ENCODE measurements at places on chromosomes 2 and 18.
A peak's percentile ranks its signal among the peaks of the same experiment; 100 is the strongest.

DNA sequence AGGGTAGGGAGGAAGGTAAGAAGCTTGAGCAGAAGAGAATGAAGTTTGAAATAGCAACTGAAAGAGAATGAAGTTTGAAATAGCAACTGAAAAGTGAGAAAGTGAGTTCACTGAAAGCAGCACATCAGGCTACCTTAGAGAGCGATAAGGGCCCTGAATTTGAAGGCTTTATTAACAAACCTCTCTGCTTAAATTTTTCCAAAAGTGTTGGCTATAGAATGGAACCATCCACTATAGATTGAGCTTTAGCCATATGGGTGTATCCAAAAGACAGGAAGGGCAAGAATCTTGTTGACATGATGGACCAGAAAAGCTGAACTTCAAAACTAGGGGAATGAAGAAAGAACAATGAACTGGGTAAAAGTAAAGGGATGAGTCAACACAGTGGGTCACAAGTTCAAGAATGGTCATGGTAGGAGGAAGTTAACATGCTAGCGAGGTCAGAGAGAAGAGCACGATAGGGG lies 122.5 kb downstream of the ASXL3 start:
- DNase-seq: no peak

DNA sequence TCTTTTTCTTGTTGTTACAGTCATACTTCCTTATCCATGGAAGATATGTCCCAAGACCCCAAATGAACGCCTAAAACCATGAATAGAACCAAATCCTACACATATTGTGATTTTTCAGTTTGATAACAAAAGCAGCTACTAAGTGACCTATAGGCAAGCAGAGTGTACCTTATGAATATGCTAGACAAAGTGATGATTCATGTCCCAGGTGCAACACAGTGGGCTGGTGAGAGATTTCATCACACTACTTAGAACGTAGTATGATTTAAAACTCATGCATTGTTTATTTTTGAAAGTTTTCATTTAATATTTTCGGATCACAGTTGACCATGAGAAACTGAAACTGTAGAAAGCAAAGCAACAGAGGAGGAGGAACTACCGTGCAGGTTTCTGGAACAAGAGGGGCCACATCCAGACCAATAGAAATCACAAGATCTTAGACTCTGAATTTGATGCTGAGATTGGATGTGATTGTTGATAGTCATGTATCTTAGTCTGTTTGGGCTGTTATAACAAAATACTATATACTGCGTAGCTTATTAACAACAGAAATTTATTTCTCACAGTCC lies 470.8 kb upstream of the VRK2 start:
- DNase-seq: no peak

GRCh38 chr2:18378020-18378653 lies 182.3 kb downstream of the RDH14 start:
- peak; percentile 13 for DNase-seq

- DNase-seq: no peak
Measured at GRCh38 chr2:207828361-207829057, 58.8 kb upstream of the FZD5 start.

DNA sequence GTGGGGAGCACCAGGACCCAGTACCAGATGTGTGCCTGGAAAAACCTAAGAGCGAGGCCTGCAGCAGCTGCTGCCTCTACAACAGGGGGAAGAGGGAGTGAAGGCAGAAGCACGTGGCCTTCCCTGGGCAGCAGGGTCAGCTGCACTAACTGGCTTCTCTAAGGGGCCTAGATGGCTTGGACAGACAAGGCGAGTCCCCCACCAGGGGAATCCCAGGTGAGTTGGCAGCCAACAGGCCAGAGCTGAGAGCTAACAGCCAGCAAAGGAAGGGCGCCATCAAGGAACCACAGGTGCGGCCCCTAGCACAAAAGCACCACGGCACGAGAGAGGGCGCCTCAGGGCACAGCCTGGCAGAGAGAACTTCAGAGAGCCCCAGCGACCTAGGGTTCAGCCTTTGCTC lies 19.8 kb upstream of the MAL start:
- DNase-seq: no peak

- no peak for DNase-seq
Measured at GRCh38 chr2:4662161-4662779, 958.9 kb downstream of the DCDC2C start.

DNA sequence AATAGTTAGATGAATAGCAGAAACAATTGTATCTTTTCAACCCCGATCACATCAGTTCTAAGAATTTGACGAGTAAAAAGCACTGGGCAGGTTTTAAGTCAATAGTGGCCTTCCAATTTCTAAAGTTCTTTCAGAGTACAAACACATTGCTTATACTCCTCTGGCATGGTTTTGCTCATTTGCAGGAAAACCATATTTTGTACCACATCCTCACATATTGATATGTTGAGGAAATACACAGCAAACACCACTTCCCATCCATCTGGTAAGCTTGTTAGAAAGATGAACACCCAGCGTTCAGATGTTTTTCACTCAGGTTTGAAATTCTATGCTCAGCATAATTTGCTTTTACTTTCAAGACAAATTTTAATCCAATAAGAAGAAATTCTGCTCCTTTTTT lies 344.6 kb upstream of the ACVR2A start:
- no peak for DNase-seq

- DNase-seq: no peak
Measured at GRCh38 chr2:46008091-46008870, 288.9 kb upstream of the EPAS1 start.

DNA sequence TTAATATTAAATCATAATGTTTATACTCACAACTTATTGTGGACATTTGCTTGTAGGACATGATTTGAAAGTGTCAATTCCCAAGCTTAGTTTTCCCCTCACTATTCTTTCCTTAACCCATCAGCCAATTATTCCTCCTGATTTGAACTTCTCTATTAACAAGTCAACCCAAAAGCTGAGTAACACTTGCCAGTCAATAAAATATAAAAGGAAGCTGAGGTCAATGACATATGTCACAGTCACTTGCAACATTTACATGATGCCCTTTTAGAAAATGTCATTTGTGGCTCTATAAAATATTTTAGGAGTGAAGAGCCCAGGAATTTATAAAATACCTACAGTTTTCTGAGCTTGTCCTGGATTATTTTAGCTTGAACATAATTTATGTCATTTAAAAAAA lies 7.2 kb downstream of the CCDC68 start:
- DNase-seq: no peak

GRCh38 chr2:72325592-72326422 lies 178.1 kb upstream of the CYP26B1 start:
- DNase-seq: no peak

DNA sequence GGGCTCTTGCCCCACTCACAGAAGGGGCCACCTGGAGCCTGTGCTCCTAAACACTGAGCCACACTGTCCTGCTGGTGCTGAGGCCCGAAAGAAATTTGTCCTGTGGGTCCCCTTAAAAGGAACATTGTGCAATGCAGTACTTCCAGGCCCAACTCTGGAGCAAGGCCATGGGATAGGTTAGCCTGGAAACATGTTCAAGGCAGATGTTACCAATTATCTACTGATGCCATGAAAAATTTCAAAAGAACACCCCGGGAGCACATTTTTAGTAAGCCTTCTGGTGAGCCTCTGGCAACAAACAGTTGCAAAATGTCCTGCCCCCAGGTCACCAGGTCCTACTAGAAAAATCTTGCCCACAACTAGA lies 12.3 kb upstream of the PTMA start:
- no peak for DNase-seq

GRCh38 chr2:31203916-31204315 lies 13.4 kb downstream of the CAPN14 start:
- no peak for DNase-seq

DNA sequence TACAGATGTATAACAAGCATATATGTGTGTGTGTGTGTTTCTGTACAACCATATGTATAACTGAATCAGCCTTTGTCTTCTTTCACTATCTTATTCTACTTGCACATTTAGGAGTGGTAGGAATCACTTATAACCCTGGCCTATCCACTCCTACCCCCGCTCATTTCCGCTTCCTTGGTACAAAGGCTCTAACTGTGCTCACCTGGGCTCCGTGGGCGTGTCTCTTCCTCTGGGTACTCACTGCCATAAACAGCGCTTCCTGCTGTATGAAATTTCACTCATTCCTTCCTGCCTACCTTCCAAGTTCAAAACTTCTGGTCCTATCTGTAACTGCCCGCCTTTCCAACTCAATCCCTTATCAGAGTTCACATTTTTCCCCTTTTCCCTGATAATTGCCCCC lies 815.5 kb downstream of the EPHA4 start:
- no peak for DNase-seq

DNA sequence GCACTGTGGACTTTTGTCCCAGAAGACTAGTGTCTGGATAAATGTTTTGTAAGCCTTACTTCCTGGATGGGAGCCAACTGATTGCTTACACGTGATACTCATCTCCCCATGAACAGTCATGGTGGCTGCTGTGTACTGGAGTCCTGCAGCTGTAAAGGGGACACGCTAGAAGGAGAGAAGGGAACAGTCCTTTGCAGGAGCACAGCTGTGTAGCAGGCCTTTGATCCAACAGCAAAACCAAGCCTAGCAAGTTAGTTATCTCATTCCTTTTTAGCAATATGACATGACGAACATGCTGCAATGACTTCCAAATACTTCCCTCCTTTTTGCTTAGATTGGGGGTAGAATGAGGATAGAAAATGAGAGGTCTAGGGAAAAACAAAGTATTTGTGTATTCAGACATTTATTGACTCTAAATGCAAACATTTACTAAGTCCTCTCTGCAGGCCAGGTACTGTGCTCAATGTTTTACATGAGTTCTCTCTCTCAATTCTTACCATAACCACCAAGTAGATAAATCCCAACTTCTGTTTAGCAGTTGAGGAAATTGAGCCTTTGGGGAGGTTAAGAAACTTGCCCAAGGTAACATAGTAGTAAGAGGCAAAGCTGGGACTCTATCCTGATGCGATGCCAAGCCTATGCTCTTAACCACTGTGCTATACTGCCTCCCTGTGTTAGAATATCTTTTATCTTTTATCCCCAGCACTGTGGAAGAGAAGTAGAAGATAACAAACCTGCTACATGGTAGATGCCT lies 55.4 kb upstream of the CD28 start:
- DNase-seq: no peak

DNA sequence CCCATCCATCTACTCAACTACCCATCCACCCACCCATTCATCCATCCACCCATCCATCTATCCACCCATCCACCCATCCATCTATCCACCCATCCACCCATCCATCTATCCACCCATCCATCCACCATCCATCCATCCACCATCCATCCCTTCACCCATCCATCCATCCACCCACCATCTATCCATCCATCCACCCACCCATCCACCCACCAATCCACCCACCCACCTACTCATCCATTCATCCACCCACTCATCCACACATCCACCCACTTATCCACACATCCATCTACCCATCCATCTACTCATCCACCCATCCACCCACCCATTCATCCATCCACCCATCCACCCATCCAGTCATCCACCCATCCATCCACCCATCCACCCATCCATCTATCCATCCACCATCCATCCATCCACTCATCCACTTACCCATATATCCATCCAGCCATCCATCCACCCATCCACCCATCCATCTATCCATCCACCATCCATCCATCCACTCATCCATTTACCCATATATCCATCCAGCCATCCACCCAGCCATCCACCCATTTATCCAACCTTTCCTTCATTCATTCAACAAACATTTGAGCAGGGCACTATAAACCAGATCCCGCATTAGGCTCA lies 2.1 kb upstream of the NGEF start:
- no peak for DNase-seq

GRCh38 chr2:220510668-220511067 lies 883.2 kb downstream of the SLC4A3 start:
- DNase-seq: no peak

GRCh38 chr2:45699032-45699658 lies 47.7 kb downstream of the PRKCE start:
- no peak for DNase-seq

- no peak for DNase-seq
Measured at GRCh38 chr2:178331474-178332432, 119.2 kb downstream of the PRKRA start.

- DNase-seq: no peak
Measured at GRCh38 chr2:68925295-68925896, 27.3 kb downstream of the GKN2 start.

DNA sequence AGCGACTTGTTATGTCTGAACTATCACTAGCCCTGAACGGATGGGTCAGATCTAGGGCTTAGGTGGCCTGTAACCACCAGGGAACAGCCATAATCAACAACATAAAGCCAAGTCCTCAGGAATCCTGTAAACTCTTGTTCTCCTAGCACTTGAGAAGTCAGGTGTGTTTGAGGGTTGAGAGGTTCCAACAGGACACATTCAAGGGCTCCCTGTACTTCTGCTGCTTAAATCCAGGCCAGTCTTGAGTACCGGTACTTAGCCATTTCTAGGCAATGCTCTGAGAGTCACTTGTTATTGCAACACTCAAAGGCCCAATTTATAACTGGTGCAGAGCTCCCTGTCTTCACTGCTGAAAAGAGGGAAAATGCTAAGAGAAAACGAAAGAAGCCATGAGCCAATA lies 21.6 kb upstream of the SLC40A1 start:
- no peak for DNase-seq

DNA sequence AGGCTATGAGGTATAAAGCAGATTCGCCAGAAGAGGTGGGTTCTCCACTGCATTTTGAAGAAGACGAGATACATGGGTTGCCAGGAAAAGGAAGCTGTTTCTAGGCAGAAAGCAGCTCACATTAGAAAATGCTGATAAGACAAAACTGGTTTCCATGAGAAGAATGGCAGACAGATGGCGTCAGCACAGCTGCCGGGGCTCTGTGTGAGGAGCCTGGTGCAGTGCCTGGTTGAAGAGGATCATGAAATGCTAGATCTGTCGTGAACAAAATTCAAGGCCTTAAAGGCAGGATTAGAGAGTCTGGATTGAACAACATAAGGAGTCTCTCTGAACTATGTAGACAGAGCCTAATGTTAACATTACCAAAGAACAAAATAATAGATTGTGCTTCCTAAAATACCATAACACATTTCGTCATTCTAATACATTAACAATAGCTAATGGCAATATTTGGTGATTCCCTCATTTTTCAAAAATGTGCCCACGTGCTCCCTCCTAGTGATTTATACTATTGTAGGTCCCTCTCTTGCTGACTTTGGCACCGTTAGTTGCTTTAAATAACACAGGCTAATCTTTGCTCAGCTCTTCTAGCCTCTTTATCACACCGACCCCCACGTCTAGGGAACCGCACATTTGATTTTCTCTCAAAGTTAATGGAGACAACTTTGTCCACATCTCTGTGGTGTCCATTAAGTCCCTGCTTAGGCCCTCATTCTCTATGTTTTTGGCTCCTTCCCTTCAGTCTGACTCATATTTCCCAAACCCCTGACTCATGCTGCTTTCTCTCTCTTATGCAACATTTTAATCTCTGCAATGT lies 38.2 kb downstream of the EFEMP1 start:
- peak; percentile 66 for DNase-seq
